Forelimb muscle (tissue), 1 donor: ENCODE measurements at places on chromosomes 13 and 19.

GRCh38 chr13:88281841-88282240 lies 610.7 kb downstream of the SLITRK5 start:
- DNase-seq = no peak

- DNase-seq = no peak
These were observed 21.5 kb upstream of the SGCG start for GRCh38 chr13:23159205-23159759.

- DNase-seq = no peak
These were observed 3.9 kb downstream of the EPS8L1 start for GRCh38 chr19:55079400-55080038.

- DNase-seq = no peak
These were observed 19.5 kb upstream of the TRPC4 start for GRCh38 chr13:37889102-37889501.
